ENCODE measurements at places on chromosomes 4 and X.

GRCh38 chrX:64097891-64098290 lies 107.6 kb downstream of the AMER1 start:
- no peak for DNase-seq

GRCh38 chrX:43949669-43950068 lies 23.5 kb downstream of the NDP start:
- DNase-seq = no peak

DNA sequence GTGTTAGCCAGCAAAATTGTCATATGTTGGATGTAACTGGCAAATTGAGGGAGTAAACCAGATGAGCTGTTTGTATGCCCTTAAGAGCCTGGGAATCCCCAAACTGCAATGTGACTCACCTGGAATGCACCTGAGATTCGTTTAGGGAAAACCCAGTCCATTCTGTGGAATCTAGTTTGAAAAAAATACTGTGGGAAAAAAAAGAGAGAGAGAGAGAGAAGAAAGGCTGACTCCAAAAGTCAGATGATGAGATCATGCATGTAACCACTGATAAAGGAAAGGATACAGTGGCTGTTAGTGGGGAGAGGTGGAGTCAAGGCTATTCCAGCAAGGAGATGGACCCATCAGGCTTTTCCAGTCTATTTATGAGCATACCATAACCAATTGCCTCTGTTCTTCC lies 48.5 kb downstream of the SLC9A7 start:
- DNase-seq = no peak

GRCh38 chr4:41652971-41653370 lies 95.6 kb downstream of the PHOX2B start:
- no peak for DNase-seq

- DNase-seq = no peak
Observed at GRCh38 chr4:153076861-153077260, 127.4 kb upstream of the TRIM2 start.

DNA sequence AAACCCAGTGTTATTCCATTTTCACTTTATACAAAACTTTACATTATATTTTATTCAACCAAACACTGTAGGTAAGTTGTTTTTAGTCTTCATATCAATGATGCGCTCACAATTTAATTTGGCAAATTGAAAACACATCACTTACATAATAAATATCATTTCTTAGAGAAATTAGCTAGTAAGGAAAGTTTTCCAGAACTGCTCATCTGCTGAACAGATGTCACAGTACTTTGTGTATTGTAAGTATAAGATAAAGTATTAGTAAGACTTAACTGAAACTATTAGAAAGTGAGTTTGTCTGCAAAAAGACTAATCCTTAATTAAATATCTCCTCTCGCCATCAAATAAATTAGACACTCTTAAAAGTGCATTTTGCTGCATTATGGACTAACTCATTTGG lies 108.7 kb upstream of the PACRGL start:
- DNase-seq = no peak
